Activated naive CD8-positive, alpha-beta T cell treated with anti-CD3 and anti-CD28 coated beads, Interleukin-2, amount 10 ng/mL, durations not matched to agents 7 days and 5 days (primary cell): ENCODE measurements at places on chromosomes 12 and 14. TPM values are rescaled to one million over a fixed set of nuclear protein-coding genes. Genes with fewer than 3 reads are reported as not detected.

The C1S gene
- 1.3 TPM for total RNA-seq

The SPIC gene
- total RNA-seq, result not detected

The CLEC1B gene
- not detected for total RNA-seq

The FOXA1 gene
- not detected for total RNA-seq

The WNT1 gene
- 2.0 TPM for total RNA-seq

The CLEC4C gene
- total RNA-seq, result not detected

The VASH1 gene
- total RNA-seq, result 9.0 TPM

The A2M gene
- 3.4 TPM for total RNA-seq

The RPS6KL1 gene
- 3.9 TPM for total RNA-seq

The GALNT4 gene
- 15.6 TPM for total RNA-seq

The CNTN1 gene
- not detected for total RNA-seq

The RNASE2 gene
- total RNA-seq, result not detected

The SLC25A21 gene
- not detected for total RNA-seq

The PAPLN gene
- total RNA-seq, result 1.0 TPM

The PCNX4 gene
- 34.4 TPM for total RNA-seq

The PTCSC3 gene
- not detected for total RNA-seq

The LTBR gene
- 1.4 TPM for total RNA-seq

DNA sequence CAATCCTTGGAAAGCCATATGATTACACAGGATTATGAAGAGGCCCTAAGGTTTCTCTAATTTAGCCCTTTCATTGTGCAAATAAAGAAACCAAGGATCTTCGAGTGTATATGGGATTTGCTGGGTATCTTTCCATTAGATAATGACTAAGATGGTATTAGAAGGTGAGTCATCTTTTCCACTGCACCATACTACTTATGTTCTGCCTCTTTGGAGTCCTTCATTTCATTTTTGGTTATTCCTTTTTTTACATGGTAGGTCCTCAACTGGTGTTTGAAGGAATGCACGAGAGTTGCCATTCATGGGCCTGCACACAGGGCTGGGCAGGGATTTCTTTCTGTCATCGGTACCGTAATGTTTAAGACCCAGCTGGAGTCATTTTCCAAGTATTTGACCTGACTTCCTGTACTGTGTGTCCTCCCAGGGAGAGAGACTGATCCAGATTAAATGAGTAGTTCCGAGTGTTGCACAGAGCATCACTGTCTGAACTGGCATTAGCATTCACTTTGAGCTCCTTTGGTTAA lies 85.7 kb downstream of the BORCS5 start:
- DNase-seq, result no peak

DNA sequence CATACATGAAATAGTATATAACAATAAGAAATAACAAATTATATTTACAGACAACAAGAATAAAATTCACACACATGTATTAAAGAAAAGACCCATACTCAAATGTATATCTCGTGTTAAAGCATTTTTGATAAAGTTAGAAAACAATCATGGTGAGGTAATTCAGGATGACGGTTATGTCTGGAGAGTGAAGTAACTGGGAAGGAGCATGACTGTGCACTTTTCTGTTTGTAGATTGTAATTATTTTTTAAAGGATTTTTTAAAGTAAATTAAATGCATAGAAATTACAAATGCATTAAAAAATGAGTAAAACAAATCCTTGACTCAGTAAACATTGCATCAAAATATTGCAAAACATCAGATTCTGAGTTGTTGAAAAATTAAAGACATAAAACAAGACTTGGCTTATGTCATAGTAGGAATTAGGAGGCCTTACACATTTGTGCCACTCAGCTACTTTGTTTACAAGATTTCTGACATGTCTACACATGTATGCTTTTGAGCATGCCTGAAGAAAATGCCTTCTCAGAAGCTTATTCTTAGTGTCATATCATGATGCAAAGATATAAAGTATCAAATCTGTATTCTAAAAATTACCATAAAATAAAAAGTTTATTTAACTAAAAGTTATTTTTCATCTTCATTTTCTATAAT lies 1325.1 kb downstream of the SLC16A7 start:
- DNase-seq, result no peak

GRCh38 chr12:110858848-110859247 lies 12.1 kb downstream of the CCDC63 start:
- DNase-seq, result no peak

- DNase-seq, result peak; percentile 72
Observed at GRCh38 chr12:4270016-4270830, 3.3 kb upstream of the CCND2 start.

- DNase-seq, result no peak
Observed at GRCh38 chr12:3596703-3597415, 105.9 kb downstream of the PRMT8 start.

DNA sequence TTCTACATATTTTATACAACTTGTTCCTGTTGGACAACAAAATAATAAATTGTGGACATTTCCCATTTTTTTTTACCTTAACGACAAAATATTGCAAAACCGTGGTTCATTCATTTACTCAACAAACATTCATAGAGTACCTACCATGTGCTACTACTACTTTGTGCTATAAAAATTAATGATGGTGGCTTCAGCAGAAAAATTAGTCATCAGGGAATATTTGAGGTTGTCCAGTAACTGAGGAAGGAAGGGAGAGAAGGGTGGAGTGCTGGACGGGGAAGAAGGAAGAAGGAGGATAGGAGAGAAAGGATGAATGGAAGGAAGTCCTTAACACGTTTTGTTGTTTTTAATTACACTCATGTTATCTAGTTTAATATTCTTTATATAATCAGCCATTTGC lies 53.7 kb downstream of the PPFIBP1 start:
- DNase-seq, result no peak

DNA sequence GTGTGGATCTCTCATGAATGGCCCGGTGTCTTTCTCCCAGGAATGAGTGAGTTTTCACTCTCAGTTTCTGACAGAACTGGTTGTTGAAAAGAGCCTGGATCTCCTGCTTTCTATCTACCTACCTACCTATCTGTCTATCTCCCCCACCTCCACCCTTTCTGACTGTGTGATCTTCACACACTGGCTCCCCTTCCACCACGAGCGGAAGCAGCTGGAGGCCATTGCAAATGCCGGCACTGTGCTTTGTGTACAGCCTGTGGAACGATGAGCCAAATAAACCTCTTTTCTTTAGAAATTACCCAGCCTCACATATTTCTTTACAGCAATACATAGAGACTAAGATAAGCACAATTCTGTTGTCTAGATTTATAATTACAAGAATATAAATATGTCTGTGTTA lies 7.2 kb downstream of the GSKIP start:
- no peak for DNase-seq

DNA sequence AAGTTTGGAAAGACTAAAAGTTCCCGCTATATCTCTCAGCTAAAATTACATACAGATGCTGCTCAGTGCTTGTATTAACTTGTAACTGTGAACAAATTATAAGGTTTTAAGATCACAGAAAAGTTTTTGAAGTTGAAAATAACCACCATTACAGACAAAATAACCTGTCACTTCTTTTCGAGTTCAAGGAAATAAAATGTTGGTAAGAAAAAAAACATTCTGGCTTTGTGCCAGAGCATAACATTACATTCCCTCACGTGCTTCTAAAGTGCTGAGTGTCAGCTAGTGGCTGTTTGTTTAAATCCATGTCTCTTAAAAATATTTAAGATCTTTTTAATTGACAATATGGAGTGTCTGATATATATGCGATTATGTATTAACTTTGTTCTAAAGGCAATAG lies 27.2 kb upstream of the ADAMTS20 start:
- no peak for DNase-seq

- no peak for DNase-seq
Observed at GRCh38 chr12:107349008-107349747, 255.8 kb upstream of the CRY1 start.

GRCh38 chr12:17975763-17976162 lies 114.2 kb downstream of the RERGL start:
- DNase-seq, result no peak

- DNase-seq, result no peak
Observed at GRCh38 chr12:120960657-120961056, 17.7 kb upstream of the HNF1A start.

DNA sequence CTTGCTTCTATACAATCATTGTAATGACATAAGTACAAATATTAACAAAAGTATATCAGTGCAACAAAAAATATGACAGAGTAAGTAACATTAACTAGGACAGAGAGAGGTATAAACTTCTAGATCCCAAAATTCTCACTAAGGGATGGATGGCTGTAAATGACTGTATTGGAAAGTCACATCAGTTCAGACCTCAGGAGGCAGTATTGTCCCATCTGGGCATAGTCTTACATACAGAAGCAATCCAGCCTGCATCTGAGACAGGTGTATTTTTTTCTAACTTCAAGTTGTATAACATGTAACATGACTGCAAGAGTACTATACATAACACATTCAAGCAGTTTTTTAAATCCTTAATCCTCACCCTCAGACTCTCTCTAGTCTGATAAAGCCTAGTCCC lies 99.0 kb downstream of the GARIN6 start:
- no peak for DNase-seq

- no peak for DNase-seq
Observed at GRCh38 chr12:122927756-122928403, 32.0 kb upstream of the VPS37B start.

DNA sequence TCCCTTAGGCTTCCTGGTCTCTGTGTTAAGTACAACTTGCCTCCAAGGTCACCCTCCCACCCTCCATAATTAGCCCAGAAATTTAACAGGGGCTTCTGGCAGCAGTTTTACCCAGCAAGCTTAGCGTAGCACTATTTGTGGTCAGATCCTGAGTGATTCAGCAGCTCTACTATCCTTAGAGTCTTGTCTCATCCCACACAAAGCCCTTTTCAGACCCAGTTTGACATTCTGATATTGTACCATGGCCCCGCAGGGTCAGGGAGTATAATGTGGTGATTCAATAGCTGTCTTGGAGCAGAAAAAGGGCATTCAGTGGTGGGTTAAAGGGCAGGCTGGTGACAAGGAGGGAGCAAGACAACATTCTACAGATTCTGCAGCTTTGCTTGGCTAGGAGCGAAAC lies 153.8 kb upstream of the DDHD1 start:
- DNase-seq, result no peak

DNA sequence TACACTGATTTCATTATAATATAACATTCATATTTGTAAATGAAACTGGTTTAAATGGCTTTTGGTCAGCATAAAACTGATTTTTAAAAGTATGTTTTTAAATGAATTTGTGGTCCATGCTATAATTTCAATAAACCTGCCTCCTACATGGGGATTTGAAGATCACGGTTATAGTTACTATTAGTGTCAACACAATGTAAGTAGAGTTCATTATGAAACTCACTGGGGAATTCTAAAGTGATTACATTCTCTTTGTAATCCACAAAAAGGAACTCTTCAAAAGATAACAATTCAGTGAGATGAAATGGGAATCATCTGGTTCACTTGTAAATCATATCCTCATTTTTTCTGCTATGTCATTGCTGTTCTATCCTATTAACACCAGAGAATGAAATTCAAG lies 204.5 kb upstream of the G2E3 start:
- DNase-seq, result no peak

GRCh38 chr12:103632554-103633216 lies 45.6 kb downstream of the STAB2 start:
- DNase-seq, result peak; percentile 73

DNA sequence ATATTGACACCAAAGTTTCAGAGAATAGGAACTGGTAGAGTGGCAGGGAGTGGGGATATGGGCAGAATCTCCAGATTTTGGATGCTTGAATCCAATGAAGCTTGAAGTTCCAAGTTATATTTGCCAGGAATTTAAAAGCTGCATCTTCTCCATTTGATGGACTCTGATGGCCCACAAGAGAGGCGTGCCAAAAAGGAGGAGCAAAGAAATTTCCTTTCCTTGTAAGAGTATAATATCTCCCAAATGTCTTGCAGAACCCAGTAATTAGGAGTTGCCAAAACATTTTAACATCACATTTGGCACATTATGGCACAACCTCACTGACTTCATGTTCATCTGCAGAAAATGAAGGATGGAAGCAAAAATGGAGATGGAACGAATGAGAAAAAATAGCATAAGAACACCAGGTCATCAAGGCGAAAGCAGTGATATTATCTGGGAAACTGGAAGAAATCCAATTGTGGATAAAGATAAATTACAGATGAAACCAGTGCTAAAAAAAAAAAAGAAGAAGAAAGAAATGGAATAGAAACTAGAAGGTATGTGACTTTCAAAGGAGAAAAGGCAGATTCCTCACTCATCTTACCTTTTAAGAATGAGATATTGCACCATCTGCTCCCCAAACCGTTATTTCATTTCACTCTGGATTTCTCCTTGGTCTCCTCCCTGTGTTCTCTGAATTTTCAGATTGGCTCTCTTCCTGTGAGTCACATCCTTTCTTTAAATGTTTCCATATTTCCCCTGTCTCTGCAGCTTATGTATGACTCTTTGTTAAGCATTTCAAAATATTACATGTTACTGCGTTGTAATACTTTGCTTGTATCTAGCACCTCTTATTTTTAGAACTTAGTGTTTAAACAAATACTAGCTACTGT lies 13.5 kb upstream of the FLRT2 start:
- no peak for DNase-seq

- DNase-seq, result no peak
Observed at GRCh38 chr14:94483071-94483451, 7.1 kb upstream of the SERPINA9 start.

- DNase-seq, result no peak
Observed at GRCh38 chr14:90140298-90140955, 78.6 kb downstream of the KCNK13 start.

- DNase-seq, result no peak
Observed at GRCh38 chr14:106738075-106738474, 1211.7 kb downstream of the TMEM121 start.

DNA sequence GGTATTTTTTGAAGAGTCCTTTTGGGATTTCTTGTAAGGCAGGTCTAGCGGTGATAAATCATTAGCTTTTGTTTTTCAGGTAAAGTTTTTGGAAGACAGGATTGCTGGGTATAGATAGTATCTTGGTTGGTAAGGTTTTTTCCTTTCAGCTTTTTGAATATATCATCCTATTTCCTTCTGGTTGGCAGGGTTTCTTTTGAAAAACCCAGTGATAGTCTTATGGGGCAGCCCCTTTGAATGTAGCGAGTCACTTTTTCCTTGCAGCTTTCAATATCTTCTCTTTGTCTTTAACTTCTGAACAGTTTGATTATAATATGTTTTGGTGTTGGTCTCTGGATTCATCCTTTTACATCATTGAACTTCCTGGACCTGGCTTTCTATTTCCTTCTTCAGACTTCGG lies 20.2 kb downstream of the TMX1 start:
- no peak for DNase-seq

DNA sequence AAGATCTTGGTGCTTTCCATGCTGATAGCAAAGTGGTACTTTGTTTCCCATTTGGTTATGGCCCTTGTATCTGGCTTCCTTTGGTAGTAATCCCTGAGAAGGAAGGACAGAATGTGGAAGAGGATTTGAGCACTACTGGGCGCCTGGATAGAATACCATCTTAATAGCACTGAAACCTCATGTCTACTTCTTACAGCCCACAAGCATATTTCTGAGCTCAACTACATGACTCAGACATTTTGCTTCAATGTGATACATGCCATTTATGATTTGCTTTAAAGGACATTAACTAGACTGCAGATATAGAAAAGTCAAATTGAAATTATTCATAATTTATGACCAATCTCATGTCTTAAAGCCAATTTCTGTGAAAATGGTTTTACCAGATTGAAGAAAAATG lies 80.4 kb downstream of the LIN7A start:
- no peak for DNase-seq
